ENCODE measurements at places on chromosomes 12 and 14.
A peak's percentile ranks its signal among the peaks of the same experiment; 100 is the strongest.

DNA sequence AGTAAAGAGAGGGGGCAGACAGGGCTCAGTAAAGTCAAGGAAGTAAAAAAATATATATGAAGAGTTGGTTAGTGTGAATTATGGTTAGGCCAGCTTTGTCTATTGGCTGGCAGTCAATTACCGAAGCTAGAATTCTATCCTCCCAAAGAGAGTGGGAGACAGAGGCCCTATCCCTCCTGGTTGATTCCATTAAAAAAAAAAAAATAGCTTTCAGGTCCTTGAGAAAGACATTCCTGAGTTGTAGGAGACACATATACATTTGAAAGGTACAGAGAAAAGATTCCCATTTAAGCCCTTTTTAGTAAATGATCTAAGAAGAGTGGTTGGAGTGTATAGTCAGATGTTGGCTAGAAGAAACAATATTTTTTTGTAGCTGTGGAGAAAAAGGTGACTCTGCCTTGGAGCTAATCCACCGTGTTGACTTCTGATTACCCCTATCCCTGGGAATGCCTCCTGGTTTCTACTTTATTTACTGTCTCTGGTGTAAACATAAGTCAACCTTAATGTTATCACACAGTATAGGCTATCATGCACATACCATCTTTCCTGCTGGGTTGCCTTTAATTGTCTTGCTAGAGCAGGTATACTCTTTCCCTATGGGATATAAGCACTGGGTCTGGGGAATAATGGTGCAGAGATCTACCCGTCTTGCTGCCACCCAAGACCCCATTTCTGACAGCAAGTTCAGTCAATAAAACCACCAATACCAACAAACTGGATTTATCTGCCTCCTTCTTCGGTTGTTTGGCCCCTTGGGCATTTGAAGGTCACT, 859.9 kb upstream of the ATXN7L3B start:
- no peak for DNase-seq

- peak; percentile 14 for DNase-seq
Measured at GRCh38 chr12:25591144-25591543, 38.1 kb upstream of the LMNTD1 start.

DNA sequence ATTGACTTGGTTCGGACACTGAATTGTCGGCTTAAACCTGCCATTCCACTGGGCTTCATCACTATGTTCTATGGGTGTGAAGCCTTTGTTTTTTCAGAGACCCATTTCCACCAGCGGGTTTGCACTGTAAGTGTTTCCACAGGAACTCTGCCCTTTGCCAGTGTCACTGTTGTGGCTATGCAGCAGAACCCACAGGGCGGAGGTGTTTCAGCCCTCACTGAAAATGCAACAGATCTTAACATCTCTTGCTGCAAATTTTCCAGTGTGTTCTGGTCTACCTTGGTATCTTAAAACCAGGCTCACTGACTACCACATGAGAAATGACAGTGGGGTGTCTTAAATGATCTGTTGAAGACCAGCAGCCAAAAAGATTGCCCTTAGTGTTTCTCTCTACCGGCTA, 21.1 kb downstream of the PRKCH start:
- no peak for DNase-seq

DNA sequence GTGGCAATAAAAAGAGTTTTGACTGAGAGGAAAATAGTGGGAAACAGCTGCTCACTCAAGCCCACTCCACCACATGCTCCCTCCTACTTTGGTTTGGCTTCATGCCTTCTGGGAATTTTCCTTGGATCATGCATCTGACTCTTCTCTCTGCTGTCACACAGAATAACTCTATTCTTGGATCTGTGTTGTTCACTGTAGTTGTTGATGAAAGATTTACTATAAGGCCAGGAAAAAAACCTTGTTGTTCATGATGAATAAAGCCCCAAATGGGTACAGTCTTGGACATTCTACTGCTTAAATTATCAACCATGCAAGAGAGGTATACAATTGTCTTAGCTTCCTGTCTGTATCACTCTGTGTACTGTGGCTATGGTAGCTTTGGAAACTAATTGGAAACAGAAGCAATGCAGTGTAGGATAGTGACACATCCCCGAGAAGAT, 70.5 kb downstream of the TMX1 start:
- peak; percentile 83 for DNase-seq

DNA sequence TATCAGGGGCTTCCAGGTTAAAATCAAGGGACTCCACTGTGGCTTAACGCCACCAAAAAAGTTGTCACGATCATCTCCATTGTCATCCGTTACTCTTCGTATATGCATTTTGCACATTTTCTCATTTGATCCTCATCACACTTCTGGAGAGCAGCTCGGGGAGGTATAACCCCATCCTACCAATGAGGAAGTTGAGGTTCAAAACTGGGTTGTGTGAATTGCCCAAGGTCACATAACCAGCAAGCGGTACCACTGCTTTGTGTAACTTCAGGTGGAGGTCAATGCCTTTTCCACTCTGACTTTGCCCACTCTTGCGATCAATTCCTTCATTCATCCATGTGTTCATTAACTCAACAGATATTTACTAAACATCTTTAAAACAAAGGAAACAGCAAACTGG, 71.1 kb upstream of the CCND2 start:
- DNase-seq = no peak

- DNase-seq = no peak
Measured at GRCh38 chr12:2195085-2195484, 142.3 kb downstream of the CACNA1C start.

DNA sequence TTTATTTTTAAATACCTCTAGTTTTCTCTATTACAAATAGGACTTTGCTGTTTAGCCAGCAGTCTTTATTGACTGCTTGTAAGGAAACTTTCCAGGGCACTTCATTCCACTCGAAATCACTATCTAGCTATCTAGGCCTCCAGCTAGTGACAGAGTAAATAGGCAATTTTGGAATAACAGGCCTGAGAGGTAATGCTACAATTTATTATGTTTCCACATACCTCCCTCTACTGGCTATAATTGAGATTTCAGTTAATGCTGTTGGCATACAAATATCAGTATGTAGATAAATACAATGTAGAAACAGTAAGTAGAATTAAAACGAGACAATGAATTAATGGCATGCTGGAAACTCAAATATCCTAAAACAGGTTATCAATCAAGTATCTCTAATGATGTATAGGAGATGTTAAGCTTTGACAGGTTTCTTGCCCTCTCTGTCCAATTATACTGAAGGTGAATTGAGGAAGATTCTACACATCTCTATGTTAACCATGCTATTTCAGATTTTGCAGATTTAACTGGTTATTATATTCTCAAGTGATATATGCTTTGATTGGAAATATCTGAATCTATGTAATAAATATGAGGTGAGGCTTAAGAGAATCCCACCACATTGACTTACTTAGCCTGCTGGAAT, 7.2 kb downstream of the DTD2 start:
- peak; percentile 40 for DNase-seq

- no peak for DNase-seq
Measured at GRCh38 chr12:102249079-102249841, 51.6 kb upstream of the PMCH start.

GRCh38 chr14:53743371-53743770, 213.3 kb downstream of the BMP4 start:
- no peak for DNase-seq

DNA sequence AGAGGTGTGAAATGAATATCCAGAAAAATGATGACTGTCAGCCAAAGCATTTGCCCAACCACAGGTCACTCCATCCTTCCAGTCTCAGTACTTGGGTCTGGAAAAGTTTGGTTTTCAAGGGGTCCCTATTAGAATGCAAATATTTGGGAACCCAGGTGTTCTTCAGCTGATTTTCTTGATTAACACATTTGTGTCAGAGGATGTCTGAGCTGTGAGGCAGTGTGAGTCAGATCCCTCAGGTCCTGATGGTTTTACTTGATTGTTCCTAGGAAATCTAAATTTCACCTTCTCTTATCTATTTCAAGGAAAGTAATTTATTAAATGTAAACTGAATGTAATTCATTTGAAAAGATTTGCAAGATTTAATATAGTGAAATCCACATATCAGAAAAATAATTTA, 71.5 kb downstream of the SSPN start:
- DNase-seq = no peak

- DNase-seq = no peak
Measured at GRCh38 chr12:115383668-115384067, 699.7 kb upstream of the TBX3 start.

DNA sequence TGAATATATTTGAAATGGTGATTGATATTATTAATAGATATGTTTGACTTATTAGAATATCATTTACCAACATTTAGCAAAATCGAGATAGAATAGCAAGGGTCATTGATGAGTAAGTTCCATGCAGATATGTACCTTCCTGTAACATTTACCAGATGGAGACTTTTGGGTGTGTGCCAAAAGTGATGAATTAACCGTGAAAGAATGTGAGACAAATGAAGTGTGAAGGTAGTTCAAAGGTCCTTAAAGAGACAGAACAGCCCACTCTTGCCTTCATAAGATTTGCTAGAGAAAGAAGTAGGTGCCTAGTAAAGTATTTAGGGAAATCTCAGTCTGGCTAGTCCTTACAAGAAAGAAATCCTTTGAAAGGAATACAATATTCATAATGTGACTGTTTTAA, 45.5 kb downstream of the FGD4 start:
- DNase-seq = peak; percentile 54

- peak; percentile 40 for DNase-seq
Measured at GRCh38 chr12:83818881-83819280, 1093.7 kb downstream of the SLC6A15 start.

- no peak for DNase-seq
Measured at GRCh38 chr14:36224176-36224575, 47.7 kb upstream of the PTCSC3 start.

DNA sequence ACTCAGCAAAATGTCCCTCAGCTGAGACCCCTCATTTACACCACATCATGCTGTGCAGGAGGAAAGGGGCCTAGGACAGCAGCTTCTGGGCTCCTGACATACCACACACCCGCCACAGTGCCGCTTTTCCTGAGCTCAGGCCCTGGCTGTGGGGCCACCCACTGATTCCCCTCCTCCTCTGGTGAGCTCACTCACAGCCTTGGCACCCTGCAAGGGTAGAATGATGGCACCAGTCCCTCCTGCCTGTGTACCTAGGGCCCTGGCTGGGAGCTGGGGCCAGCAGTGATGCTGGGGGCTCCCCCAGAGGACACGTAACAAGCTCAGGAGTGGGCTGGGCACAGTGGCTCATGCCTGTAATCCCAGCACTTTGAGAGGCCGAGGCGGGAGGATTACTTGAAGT, 44.4 kb downstream of the PLEKHD1 start:
- DNase-seq = no peak

DNA sequence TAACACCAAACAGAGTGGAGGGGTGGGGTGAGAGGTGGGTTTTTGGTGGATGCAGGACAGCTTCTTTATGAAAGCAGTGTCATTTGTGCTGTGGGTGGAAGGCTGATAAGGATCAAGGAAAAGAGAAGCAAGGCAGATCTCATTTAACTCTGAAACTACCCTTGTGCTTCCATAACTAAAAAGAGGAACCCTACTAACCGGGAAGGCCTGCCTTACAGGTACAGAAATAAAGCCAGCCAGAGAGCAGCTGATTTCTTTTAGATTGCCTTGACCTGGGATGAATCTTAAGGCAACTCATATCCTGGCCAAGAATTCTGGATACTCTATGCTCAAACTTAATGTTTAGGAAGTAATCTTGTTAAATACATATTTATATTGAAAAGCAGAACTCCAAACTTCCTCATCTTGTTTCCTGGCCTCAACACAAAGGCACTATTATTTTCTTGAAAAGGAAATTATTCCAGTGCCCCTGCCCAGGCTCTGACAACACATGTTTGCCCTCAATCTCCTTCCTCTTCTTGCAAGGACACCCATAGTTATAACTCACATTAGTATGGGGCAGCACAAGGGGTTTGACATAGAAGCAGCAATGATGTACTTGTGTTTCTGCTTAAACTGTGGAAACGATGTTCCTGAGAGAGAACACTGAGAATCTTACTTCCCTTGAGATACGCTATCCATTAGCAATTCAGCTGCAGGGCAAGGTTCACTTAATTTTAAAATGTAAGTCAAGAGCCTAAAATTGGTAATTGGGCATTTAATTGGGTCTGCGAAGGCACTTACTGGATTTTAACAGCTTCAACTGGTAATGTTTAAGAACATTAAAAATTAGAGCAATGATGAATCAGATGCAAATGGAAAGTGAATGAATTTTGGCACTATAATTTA, 173.7 kb downstream of the STXBP6 start:
- no peak for DNase-seq

DNA sequence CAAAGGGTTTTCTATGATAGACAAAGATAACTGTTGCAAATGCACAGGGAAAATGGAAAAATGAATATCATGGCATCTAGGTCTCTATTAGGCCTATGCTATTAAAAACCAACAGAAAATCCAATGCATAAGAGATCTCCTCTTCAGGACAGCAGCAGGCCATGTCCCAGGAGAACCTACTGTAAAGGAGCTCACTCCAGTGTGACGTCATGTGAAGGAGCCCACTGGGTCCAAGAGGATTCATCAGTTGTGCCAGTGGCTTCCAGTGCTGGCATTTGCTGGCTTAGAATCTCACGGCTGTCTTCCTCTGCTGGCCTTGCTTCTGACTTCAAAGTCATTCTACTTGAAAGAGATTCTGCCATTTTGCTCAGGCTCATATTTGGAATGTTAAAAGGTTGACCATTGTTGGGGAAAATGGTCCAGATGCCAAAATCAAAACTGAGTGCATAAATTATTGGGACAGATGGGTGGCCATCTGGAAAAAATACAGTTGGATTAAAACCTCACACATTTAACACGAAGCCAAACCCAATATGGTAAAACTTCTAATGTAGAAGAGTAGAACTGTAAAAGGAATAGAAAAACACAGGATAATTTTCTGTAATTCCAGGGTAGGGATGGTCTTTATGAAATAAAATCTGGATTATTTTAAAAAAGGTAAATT, 75.4 kb upstream of the ARID2 start:
- DNase-seq = no peak

- no peak for DNase-seq
Measured at GRCh38 chr14:94050231-94050880, 24.2 kb downstream of the OTUB2 start.

- DNase-seq = no peak
Measured at GRCh38 chr14:80768646-80769045, 172.9 kb downstream of the CEP128 start.

GRCh38 chr12:102992720-102993119, 35.2 kb downstream of the ASCL1 start:
- DNase-seq = no peak

Data from fibroblast of skin of scalp (primary cell).